ENCODE measurements at places on chromosomes 6 and 20.

DNA sequence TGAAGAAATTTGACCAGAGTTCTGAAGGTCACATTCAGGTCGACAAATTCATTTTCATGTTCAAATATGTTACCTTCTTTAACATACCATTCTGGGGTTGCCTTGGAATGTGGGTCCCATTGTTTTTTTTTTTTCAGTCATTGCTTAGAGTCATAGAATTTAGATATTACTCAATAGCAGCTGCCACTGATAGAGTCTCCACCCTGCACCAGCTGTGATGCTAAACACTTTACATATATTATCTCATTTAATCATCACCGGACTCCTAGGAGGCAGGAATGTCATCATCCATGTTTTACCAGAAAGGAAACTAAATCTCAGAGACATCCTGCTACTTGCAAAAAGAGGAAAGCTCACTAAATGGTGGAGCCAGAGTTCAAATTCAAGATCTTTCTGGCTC lies 204.7 kb downstream of the ESR1 start:
- DNase-seq: no peak

- DNase-seq: no peak
These were observed 17.3 kb upstream of the CCDC167 start for GRCh38 chr6:37516920-37517405.

GRCh38 chr20:56572172-56572571 lies 39.1 kb downstream of the FAM209B start:
- DNase-seq: no peak

GRCh38 chr6:34546551-34547321 lies 9.4 kb downstream of the SPDEF start:
- no peak for DNase-seq

DNA sequence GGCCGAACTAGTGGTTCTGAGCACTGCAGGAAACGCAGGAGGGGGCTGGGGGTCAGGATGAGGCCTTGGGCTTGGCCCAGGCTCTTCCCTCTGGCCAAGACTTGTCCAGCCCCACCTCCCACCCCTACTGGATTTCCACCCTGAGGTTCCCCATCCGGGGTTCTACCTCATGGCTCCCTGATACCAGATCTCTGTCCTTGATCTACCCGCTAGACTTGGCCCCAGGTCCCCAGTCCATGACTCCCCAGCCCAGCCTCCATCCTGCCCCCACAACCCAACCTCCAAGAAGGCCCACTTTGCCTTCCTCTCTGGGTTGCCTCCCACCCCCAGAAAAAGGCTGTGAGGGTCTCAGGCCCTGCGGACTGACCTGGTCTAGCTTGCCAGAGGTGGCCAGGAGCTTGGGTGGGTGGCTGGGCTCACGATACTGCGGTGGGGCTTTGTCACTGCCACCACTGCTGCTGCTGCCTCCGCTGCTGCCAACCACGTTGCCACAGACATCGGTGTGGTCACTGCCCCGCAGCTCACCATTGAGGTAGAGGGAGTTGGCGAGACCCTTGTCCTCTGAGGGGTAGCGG lies 6.8 kb upstream of the FASTKD5 start:
- DNase-seq: no peak

DNA sequence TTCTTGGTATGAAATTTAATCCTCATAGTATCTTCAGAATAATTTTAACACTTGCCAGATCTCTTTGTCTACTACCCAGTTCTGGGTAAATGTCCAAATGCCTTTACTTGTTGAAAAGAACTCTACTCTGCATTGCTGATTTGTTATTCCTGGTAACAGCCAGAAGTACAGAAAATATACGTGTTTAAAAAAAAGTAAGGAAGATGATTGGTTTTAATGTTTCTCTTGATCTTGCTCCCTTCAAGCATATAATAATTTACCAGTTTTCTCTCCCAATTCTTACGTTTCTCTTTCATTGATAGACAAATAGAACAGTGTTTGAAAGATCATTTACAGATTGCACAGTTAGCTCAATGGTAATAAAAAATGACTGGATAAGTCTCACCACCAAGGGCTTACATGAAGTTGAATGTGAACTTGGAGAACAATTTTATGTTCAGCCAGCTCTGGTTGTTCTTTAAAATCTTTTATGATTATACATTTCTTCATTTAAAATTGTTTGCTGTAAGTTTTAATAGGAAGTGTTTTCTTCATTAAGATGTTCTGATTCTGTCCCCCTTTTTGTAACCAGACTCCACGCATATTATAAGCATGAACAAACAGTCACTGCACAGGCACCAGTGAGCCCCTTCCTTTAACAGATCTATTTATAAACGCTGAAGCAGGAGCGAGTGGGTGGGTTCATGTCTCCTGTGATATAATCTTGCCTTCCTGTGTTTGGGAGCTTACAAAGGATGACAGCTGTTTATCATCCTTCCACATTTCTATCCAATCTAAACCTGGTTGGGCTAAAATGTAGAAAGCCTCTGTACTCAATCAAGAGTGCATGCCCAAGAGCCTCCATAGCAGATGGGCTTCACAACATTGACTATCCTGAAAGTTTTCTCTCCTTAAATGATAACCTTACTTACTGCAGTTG lies 299.5 kb downstream of the PRL start:
- no peak for DNase-seq

DNA sequence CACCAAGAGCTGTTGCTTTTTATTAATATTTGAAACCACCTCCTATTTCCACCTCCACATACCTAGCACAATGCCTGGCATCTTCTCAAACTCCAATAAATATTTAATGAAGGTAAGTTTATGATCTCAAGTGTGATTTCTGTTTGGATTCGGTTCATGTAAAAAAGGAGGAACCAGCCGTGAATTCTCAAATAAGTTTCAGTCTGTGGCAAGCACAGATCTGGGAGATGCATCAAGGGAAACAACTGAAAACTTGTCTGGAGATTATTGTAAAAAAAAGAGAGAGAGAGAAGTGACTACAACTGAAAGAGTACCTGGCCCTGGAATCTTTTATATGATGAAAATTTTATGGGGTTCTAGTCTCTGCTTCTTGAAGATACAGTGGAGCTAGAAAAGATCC lies 52.8 kb upstream of the PNRC1 start:
- DNase-seq: no peak

DNA sequence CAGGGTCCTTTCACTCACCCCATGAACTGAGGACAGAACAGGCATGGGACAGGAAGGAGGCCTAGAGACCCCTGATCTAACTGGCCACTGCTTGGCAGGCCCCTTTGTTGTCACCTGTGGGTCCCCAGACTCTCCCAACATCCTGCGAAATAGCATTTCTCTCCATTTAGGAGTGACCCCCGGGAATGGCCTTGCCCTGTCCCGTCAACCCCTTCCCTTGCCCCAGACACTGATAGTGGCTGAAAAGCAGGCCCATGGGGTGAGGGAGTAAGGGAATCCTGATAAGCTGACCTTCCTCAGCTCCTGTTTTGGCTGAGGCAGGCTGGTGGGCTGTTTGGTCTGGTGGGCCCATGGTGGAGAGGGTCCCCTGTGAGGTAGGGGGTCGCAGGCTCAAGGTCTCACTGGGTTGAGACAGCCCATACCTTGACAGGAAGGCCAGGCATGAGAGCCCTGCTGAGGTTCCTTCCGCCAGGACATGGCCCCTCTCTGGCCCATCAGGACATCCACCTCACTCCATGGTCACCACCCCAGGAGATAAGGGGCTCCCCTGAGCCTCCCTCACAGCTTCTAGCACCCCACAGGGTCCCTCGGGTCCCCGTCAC lies 139.3 kb downstream of the MRPL14 start:
- no peak for DNase-seq

DNA sequence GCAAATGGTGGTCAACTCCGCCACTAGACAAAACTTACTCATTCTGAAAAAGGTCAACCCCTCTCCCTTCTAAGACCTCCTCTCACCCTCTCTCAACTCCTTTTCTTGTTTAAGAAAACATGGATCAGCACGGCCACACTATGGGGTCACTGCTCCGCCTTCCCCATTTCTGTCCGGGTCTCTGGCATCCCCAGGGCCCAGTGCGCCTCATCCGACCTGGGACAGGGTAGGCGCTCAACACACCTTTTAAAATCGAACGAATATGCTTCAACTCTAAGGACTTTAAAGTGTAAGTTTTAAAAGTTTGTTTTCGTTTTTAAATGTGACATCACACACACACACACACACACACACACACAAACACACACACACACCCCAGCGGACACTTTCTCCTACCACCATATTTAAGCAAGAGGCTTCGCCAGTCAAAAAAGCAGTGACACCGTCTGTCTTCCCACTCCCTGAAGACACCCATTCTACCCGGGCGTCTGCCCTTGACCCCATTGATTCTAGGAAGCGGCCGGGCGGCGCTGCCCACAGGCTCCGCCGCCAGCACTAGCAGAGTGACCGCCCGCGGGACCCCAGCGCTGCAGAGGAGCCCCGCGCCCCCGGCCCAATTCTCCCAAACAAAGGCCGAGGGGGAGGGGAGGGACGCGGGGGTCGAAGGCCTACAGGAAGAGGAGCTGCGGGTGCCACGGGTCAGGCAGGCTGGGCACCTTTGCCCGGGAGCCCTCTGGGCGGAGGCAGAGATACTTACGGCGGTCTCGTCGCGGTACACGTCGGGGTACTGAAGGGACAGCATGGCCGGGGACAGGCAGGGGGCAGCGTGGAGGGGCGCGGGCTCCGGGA lies 568 bp downstream of the PREP start:
- DNase-seq: no peak

DNA sequence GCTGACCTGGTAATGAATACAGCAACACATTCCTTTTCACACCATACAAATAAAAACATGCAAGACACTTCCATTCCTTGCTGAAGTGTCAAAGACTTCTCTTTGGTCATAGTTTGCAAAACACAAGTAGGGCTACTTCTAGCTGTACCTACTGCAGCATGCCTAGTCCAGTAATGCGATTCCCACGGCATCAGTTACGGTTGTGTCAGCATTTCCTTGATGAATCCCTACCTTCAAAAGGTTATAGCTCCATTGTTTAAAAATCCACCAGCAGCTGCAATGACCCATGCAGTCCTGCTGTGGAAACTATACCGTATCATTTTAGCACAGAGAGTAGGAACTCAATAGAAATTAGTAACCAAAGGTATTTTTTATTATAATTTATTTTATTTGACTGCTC lies 1371.5 kb downstream of the EPHA7 start:
- DNase-seq: no peak

- DNase-seq: no peak
These were observed 137.9 kb upstream of the RNF24 start for GRCh38 chr20:4153251-4153650.

DNA sequence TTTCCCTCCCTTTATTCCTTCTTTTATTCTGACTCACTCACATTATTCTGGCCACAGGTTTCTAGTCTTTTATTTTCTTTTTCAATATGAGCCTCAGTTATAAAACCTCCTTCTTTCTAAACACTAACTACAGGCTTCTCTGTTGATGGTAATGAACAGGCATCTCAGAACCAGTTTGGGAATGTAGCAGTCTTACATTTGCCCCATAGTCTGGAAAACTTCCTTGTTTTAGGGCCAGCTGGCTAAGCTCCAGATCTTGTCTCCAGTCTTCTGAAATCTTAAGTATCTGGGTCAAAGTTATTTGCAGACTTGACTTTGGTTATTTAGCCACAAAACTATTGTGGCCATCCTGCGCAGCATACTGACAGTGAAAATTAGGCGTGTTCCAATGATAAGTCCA lies 97.0 kb upstream of the MAN1A1 start:
- DNase-seq: no peak

GRCh38 chr6:129426343-129426742 lies 283.6 kb downstream of the ARHGAP18 start:
- no peak for DNase-seq

DNA sequence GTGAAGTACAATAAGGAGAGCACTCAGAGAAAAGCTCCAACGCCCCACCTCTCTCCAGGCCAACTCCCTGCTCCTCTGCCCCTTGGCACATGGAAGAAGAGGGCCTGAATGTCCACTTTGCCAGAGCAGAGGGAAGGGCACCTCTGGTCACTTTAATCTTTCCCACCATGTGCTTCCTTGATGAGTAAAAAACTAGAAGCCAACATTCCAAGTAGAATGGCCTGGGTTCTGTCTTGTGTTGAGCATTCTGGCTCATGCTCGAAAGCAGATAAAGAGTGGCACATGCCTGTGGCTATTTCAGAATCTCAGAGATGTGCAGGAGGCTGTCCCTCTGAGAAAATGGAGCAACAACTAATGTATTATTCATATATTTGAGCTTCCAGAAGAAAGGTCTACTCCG lies 177.4 kb upstream of the PLN start:
- DNase-seq: no peak

DNA sequence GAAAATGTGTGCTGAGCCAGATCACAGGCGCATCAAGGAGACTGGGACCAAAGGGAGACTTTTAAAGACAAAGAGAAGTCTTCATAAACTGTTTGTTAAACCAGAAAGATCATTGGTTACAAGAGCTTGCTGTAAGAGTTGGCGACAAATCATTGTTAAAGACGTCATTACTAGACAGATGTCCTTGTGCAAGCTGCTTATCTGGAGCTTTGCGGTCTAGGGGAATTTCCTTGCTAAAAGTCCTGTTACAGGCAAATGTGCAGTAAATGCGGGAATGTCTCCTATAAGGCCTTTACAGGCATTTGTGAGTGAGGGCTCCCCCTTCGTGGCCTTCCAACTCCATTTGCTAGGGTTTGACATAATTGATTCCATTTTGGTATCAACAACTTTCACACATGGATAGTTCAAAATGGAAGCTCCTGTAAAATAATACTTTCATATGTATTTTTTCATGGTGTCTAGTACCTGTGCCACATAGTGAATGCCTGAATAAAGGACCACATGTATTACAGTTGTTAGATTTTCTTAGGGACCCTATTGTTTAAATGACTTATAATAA lies 362.4 kb downstream of the UTRN start:
- DNase-seq: no peak

- DNase-seq: no peak
These were observed 123.2 kb upstream of the THEMIS start for GRCh38 chr6:128024046-128024445.

DNA sequence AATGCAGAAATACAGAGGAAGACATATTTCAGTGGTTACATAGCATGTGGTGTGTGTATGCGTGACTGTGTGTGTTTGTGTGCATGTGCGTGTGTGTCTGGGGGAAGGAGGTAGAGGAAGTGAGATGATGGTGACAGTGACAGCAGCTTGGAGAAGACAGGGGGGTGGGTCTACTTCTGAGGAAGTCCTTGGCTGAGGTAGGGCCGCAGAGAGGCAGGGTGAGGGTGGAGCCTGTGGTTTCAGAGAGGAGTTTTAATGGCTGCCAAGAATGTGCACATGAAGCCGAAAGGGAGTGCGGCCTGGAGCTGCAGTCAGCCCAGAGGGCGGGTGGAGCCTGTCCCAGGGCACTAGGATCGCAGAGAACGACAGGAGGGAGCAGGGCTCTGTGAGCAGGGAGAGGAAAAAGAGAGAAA lies 22.7 kb upstream of the RNF24 start:
- no peak for DNase-seq

GRCh38 chr6:128763599-128764300 lies 119.2 kb upstream of the LAMA2 start:
- no peak for DNase-seq

GRCh38 chr6:93779086-93779841 lies 359.9 kb upstream of the EPHA7 start:
- DNase-seq: no peak

- DNase-seq: no peak
These were observed 1.1 kb upstream of the SLC4A11 start for GRCh38 chr20:3239867-3240775.

- DNase-seq: no peak
These were observed 146.6 kb downstream of the RNASET2 start for GRCh38 chr6:166809721-166810120.

GRCh38 chr6:118467181-118467580 lies 80.9 kb upstream of the PLN start:
- DNase-seq: no peak
